ENCODE measurements at places on chromosomes 1 and 21.

- DNase-seq = no peak
These were observed 18.6 kb downstream of the FAM151A start for GRCh38 chr1:54604572-54605370.

GRCh38 chr1:93339171-93339697, 6.5 kb upstream of the DR1 start:
- no peak for DNase-seq

- no peak for DNase-seq
These were observed 735.8 kb downstream of the LTN1 start for GRCh38 chr21:28256837-28257236.

- DNase-seq = no peak
These were observed 11.4 kb downstream of the KCNJ6 start for GRCh38 chr21:37904856-37905255.

- DNase-seq = no peak
These were observed 61.2 kb downstream of the ERI3 start for GRCh38 chr1:44293761-44294315.

DNA sequence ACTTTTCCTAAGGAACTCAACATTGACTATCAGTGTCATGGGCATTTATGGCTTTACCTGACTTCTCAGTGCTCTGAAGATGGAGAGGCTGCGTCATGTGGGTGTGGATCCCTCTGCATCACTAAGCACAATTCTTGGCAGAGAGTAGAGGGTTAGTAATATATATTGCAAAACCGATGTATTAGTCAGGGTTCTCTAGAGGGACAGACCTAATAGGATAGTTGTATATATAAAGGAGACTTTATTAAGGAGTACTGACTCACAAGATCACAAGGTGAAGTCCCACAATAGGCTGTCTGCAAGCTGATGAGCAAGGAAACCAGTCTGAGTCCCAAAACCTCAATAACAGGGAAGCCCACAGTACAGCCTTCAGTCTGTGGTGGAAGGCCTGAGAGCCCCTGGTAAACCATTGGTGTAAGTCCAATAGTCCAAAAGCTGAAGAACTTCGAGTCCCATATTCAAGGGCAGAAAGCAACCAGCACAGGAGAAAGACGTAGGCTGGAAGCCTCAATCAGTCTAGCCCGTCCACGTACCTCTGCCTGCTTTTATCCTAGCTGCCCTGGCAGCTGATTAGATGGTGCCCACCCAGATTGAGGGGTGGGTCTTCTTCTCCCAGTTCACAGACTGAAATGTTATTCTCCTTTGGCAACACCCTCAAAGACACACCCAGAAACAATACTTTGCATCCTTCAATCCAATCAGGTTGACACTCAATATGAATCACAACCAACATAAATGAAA, 159.7 kb upstream of the NRIP1 start:
- DNase-seq = no peak

- DNase-seq = peak; percentile 48
These were observed 1.2 kb downstream of the PABPC4 start for GRCh38 chr1:39575191-39576015.

GRCh38 chr1:203641503-203641890, 14.9 kb downstream of the ATP2B4 start:
- DNase-seq = no peak

DNA sequence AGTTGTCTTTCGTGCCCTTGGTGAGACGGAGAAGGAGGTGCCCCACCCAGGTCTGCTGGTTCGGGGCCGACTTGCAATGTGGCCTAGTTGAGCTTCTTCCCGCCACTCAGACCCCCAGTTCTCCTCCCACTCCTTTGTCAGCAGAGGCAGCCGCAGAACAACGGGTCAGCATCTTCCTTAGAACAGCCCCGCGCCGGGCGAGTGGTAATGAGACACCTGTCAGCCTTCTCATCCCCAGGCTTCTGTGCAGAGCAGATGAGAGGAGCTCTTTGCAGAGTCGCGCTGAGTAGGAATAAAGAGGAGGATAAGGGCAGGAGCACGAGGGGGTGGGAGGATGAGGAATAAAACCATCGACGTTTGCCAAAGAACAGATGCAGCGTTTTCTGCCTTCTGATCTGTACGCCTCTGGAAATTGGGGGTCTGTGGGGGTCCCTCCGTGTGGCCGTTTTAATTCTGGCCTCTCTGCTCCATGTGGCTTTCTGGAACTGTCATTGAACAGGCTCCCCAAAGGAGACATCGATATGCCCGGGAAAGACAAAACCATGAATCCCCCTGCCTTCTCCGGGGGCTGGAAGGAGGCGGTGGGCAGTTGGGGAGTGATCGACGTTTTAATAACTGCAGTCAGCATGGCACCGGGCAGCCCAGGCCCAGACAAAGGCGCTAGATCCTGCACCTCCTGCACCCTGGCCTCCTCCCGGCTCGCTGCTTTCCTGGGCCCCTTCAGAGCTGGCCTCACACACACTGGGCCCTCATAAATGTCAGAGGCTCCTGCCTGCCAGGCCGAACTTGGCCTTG, 27.5 kb upstream of the IGSF21 start:
- DNase-seq = no peak

DNA sequence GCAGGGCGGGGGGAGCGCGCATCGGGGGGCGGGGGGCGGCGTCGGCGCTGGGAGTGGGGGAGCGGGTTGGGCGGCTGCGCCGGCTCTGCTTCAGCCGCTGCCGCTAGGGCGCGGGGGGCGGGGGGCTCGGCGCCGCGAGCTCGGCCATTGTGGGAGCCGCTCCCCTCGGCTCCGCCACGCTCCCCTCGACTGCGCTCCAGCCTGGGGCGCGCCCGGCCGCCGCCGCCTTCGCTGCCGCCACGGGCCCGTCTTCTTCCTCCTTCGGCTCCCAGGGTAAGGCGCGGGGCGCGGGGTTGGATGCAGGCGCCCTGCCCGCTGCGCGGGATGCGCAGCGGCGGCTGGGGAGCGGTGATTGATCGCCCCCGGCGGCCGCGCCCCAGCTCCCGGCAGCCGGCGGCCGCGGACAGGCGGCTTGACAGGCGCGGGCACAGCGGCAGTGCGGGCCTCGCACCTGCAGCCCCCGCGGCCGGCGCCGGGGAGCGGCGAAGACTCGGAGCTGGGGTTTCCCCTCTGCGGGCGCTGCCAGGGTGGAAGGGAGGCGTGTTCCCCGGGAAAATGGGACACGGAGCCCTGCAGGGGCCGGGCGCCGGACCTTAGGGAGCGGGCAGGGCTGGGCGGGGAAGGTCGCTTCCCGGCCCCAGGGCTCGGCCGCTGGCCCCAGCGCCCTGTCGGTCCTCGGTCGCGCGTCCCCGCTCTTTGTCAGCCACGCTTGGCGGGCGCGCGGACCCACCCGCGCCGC, 55.3 kb downstream of the NDUFS5 start:
- peak; percentile 31 for DNase-seq

- DNase-seq = no peak
These were observed 11.4 kb downstream of the METTL13 start for GRCh38 chr1:171792656-171793369.

DNA sequence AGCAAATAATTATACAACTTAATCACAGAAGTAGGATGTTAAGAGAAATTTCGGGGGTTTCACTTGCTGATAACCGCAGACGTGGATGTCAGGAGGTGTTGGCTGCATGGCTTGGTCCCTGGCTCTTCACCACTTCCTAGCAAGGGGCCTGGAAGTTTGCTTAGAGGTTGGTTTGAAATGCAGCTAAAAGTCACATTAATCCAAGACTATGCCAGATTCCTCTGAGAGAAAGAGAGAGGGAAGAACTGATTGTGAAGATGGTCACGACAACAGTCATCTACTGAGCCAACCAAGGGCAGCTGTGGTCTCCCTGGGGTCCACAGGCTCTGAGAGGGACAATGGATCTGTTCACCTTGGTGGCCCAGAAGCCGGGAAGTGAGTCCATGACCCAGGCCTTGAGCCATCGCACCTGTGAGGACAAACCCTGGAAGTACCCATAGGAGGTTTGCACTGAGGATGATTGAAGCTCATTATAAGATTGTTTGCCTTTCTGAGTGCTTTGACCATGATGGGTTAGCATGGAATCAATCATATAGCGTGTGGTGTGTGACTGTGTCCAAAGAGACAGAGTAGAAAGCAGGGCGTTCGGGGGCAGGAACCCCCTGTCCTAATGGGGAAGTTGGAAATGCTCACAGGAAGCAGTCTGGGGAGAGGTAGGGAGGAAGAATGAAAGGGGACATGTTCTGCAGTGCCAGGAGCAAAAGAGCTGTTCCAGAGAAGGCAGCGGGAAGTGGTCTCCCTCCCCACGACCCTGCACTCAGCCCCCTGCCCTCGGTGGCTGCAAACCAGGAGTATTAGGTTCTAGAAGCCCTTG, 47.1 kb downstream of the UMODL1 start:
- no peak for DNase-seq

- DNase-seq = no peak
These were observed 47.9 kb downstream of the RALGPS2 start for GRCh38 chr1:178772952-178773351.

DNA sequence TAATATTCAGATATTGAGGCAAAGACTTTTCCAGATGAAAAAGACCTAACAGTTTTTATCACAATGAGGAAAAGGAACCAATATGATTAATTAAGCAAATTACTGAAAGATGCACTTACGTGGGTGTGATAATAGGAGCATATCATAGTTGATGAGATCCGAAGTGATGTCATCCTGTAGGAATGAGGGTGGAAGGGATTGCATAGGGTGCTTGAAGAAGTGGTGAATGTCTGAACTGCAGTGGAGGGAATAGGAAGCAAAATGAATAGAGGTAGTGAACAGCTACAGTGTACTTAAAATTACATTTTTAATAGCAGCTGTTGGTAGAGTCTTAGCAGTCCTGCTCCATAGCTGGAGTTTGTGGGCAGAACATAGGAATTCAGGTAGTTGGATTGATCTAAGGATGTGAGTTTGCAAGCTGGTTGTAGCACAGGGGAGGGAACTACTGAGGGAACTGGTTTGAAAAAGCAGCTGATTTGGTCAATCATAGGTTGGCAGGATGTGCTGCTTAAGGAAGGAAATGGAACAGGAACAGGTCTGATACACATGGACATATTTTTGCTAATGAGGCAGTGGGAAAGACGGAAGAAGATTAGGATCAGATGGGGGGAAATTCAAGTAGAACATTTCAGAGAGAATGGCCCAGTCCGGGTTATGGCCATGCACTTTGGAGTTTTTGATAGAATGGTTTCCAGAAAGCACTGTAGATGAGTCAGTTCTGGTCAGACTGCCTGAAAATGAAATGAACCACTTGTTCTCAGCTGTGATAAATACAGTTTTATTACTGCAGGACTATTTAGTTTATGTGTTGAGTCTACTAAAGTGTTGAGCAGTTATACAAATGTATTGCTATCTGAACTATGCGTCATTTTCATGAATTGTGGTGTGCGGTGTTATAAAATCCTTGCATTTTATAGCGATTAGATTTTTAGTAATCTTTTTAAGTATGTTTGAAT, 155.8 kb downstream of the RYR2 start:
- no peak for DNase-seq

- no peak for DNase-seq
These were observed 12.7 kb downstream of the TMCO4 start for GRCh38 chr1:19786988-19787423.

DNA sequence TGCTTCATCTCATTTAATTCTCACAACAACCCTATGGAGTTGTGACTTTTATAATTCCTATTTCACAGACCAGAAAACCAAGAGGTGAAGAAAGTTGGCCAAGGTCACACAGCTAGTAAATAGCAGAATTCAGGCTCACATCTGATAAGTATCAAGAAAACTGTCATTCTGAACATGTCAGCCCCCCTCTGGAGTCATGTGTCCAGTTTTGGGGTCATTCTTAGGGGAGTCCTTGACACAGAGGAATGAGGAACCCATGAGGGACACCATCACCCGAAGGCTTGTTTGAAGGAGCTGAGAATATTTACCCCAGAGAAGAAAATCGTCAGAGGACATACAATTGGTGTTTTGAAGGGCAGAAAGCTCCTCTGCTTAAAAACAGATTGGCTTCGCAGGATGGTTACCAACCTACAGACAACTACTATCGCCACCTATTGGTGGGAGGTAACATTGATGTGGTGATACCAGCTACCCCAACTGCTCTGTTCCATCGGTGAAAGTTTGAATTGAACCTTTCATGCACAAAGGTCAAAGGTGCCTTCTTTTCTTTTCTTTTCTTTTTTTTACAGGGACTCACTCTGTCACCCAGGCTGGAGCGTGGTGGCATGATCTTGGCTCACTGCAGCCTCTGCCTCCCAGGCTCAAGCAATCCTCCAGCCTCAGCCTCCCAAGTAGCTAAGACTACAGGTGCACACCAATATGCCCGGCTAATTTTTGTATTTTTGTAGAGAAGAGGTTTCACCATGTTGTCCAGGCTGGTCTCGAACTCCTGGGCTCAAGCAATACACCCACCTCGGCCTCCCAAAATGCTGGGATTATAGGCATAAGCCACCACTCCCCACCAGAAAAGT, 31.3 kb downstream of the NCMAP start:
- DNase-seq = peak; percentile 6

DNA sequence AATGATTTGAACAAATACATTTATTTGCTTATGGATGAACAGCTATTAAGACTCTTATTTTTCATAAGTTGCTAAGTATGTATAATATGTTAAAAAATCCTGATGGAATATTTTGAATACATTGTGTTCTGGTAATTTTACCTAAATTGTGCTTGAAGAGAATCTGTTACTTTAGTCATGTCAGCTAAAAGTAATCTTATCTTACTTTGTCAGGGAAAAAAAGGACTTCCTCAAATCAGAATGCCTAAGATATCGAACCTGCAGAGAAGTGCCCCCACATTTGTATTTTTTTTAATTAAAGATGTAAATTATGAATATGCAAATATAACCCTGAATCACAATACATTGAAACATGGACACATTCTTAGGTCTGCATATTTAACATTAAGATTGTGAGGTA, 1331.7 kb downstream of the MRPL39 start:
- DNase-seq = no peak
